ENCODE measurements at places on chromosomes 7 and 10. TPM values are rescaled to one million over a fixed set of nuclear protein-coding genes. Genes with fewer than 3 reads are reported as not detected.

Gene LRRC61
- 9.4 TPM for total RNA-seq

Gene SMO
- total RNA-seq: 0.22 TPM

DNA sequence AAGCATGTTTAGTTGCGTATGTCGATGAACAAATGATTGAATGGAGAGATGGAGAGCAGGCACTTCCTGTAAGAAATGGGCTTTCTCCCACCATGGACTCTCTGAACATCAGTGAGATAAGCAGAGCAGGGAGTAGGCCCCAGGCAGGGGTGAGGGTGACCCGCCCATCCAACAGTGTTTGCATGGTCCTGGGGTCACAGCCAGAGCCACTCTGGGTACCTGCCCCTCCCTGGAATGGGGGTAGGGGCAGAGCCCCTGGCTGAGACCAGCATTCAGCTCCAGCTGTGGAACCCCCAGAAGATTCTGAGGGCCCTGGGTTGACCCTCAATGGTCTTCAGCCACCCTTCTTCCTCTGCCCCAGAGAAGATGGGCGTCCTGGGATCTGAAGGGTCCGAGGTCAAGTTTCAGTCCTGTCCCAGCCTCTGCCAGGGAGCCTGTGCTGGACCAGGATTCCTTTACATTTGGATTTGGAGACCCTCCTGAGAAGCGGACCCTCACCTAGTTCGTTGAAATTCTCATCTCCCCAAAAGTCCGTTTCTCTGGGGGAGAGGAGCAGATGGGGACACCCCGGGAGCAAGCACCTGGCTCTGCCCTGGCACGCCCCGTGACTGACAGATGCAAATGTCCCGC lies 2.4 kb upstream of the FGF8 start:
- H3K4me3 ChIP-seq: no peak overlapping the region
- no peaks in the 10 kb centered on the region for H3K36me3 ChIP-seq
- peaks cover 8% of the 10 kb centered on the region for H3K27me3 ChIP-seq
- DNase-seq: no peak
- H3K4me1 ChIP-seq: peaks cover 51% of the 10 kb centered on the region

- no peaks in the 10 kb centered on the region for H3K36me3 ChIP-seq
- no peaks in the 10 kb centered on the region for H3K4me1 ChIP-seq
- no peak overlapping the region for H3K27ac ChIP-seq
- no peak for DNase-seq
Observed at GRCh38 chr7:88226201-88226600, 6.4 kb upstream of the SRI start.

GRCh38 chr10:6990891-6991290 lies 410.8 kb upstream of the PRKCQ start:
- no peak overlapping the region for H3K27ac ChIP-seq
- H3K4me1 ChIP-seq: peaks cover 11% of the 10 kb centered on the region
- no peak for DNase-seq
- no peaks in the 10 kb centered on the region for H3K36me3 ChIP-seq
- no peaks in the 10 kb centered on the region for H3K27me3 ChIP-seq
- H3K4me3 ChIP-seq: no peak overlapping the region
